ENCODE measurements at places on chromosomes 5 and 9.

DNA sequence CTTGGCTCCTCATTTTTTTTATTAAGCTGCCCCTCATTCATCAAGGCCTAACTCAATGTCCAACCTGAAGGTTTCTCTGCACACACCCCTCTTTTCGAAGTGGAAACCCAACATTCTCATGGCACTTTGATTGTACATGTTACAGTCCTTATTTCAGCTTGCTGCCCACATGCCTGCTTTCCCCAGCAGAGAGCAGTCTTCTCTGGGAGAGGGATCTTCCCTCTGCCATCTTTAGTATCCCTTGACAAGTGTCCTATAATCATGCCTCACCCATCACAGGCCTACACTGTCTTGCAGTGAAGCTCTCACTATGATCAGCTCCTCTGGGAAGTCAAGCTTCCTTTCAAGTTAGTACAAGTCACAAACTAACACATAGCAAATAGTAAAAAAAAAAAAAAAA, 175.1 kb downstream of the ACER2 start:
- no peak for DNase-seq
- H3K4me3 ChIP-seq = no peak overlapping the region
- no peaks in the 10 kb centered on the region for H3K27me3 ChIP-seq
- H3K27ac ChIP-seq = no peak overlapping the region

GRCh38 chr5:89036704-89037489, 153.9 kb upstream of the MEF2C start:
- no peaks in the 10 kb centered on the region for H3K4me1 ChIP-seq
- no peak for DNase-seq
- no peaks in the 10 kb centered on the region for H3K36me3 ChIP-seq
- no peak overlapping the region for H3K27ac ChIP-seq
- no peaks in the 10 kb centered on the region for H3K27me3 ChIP-seq
- no peak overlapping the region for H3K4me3 ChIP-seq

- H3K4me3 ChIP-seq = no peak overlapping the region
- no peaks in the 10 kb centered on the region for H3K27me3 ChIP-seq
- no peaks in the 10 kb centered on the region for H3K36me3 ChIP-seq
- no peak overlapping the region for H3K27ac ChIP-seq
- DNase-seq = no peak
These were observed 102.5 kb downstream of the TLE4 start for GRCh38 chr9:79674052-79674777.

- no peaks in the 10 kb centered on the region for H3K27me3 ChIP-seq
- H3K4me1 ChIP-seq = no peaks in the 10 kb centered on the region
- no peak overlapping the region for H3K4me3 ChIP-seq
- H3K27ac ChIP-seq = no peak overlapping the region
- DNase-seq = no peak
- no peaks in the 10 kb centered on the region for H3K36me3 ChIP-seq
These were observed 16.0 kb upstream of the RGS7BP start for GRCh38 chr5:64489857-64490256.

GRCh38 chr9:131754846-131755245, 15.0 kb upstream of the RAPGEF1 start:
- no peak overlapping the region for H3K4me3 ChIP-seq
- no peak overlapping the region for H3K27ac ChIP-seq
- no peaks in the 10 kb centered on the region for H3K36me3 ChIP-seq
- no peak for DNase-seq

DNA sequence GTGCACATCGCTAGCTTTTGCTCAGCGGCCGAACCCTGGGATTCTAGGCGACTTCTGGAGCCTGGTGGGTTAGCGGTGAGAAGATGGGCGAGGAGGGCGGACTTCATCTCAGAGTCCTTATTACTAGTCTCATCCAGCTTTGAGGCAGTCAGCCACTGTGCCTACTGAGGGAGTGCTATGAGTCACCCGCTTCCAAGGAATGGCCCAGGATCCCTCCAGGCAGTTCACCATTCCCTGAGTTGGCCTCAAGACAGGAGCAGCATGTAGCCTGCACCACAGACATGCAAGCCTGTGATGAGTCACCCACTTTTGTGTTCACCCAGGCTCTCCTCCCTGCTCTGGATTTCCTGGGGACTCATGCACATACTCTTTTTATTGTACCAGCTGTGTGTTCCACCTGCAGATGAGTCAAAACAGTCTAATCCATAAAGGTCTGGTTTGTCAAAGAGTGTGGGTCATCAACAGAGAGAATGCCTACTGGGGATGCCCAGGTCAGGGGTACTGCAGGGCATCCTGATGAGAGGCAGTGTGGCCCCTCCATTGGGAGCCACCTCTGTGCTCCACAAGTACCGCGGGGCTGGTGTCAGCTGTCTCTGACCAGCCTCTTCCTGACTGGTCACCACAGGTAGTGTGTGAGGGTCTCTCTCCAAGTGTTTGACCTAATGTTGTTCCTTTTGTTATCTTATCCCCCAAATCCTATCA, 20.2 kb downstream of the SLC22A5 start:
- H3K27ac ChIP-seq = no peak overlapping the region
- no peak overlapping the region for H3K4me3 ChIP-seq
- no peaks in the 10 kb centered on the region for H3K36me3 ChIP-seq
- H3K4me1 ChIP-seq = no peaks in the 10 kb centered on the region

DNA sequence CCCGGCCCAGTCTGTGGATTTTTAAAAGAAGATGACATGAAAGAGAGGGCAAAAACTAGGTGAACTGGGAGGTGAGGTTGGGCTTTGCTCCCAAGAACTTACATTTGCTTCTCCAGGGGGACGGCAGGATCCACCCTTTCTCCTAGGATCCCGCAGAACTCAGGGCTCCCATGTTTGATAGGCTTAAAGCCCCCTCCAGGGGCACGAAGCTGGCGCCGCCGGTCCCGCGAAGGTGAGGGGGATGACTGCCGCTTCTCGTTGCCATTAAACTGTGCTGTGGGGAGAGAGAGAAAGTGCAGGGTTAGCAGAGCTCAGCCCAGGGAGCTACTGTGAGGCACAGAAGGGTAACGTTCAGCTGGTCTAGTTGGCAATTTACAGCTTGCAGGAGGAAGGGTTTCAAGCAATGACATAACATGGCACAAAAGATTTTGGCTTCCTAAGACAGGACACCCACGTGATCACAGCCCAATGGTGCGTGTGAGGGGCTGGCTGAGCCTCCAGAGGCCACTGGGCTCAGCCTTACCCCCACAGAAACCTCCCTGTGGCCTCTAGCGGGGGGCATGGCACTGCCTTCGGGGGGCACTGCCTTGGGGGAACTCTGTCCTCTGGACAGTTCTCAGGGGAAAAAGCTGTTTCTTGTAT, 52.0 kb upstream of the SLC25A51 start:
- DNase-seq = no peak
- H3K4me3 ChIP-seq = no peak overlapping the region
- no peaks in the 10 kb centered on the region for H3K4me1 ChIP-seq
- H3K36me3 ChIP-seq = no peaks in the 10 kb centered on the region
- no peak overlapping the region for H3K27ac ChIP-seq

GRCh38 chr5:17317473-17317872, 100.0 kb downstream of the BASP1 start:
- no peak for DNase-seq
- no peaks in the 10 kb centered on the region for H3K4me1 ChIP-seq
- no peaks in the 10 kb centered on the region for H3K36me3 ChIP-seq
- H3K27me3 ChIP-seq = no peaks in the 10 kb centered on the region
- no peak overlapping the region for H3K4me3 ChIP-seq
- no peak overlapping the region for H3K27ac ChIP-seq

- H3K4me1 ChIP-seq = no peaks in the 10 kb centered on the region
- DNase-seq = no peak
- H3K36me3 ChIP-seq = no peaks in the 10 kb centered on the region
- H3K4me3 ChIP-seq = no peak overlapping the region
- H3K27ac ChIP-seq = no peak overlapping the region
These were observed 76.9 kb downstream of the LIX1 start for GRCh38 chr5:97065475-97065874.

DNA sequence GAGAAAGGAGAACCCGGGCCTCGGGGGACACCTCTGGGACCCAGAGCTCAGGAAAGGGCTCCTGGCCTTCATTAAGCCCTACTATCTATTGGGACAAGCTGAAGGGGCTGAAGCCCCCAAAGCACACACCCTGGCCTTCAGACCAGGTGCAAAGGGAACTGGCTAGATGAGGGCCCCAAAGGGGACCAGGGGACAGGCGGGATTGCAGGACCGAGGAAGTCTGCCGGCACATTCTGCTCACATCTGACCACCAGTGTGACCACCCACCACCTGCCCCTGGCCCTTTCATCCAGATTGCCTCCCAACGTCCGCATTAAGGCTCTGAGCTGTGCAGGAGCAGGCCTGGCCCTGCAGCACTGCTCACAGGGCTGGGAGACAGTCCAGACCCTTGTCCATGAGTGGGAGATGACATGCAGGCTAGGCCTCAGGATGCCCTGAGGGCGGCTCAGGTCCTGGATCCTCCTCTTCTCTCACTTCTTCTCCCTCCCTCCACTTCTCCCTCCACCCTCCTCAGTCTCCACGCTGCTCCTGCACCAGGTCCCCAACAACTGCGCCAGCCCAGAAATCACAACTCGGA, 19.2 kb downstream of the PSD2 start:
- no peaks in the 10 kb centered on the region for H3K27me3 ChIP-seq
- H3K36me3 ChIP-seq = no peaks in the 10 kb centered on the region
- DNase-seq = no peak

GRCh38 chr5:118902656-118903438, 85.5 kb downstream of the DTWD2 start:
- H3K36me3 ChIP-seq = no peaks in the 10 kb centered on the region
- DNase-seq = no peak
- H3K4me1 ChIP-seq = no peaks in the 10 kb centered on the region
- H3K27ac ChIP-seq = no peak overlapping the region
- H3K4me3 ChIP-seq = no peak overlapping the region
- no peaks in the 10 kb centered on the region for H3K27me3 ChIP-seq

DNA sequence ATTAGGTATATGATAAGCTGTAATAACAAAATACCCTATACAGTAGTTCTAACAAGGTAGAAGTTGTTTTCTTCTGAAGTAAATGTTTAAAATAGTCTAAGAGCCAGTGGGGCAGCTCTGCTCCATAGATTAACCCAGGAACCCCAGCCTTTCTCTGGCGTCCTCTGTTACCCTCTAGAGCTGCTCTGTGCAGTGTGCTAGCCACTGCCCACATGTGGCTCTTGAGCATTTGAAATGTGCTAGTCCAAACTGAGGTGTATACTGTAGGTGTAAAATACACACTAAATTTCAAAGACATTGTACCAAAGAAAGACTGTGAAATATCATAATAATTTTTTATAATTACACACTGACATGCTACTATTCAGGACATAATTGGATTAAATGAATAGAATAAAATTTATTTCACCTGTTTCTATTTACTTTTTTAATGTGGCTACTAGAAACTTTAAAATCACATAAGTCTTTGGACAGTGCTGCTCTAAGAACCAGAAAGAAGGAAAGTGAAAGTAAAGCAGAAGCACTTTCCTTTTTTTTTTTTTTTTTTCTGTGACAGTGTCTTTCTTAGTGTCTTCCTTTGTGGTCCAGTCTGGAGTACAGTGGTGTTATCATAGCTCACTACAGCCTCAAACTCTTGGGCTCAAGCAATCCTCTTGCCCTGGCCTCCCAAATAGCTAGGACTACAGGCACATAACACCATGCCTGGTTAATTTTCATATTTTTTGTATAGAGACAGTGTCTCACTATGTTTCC, 39.3 kb downstream of the RAI14 start:
- no peaks in the 10 kb centered on the region for H3K27me3 ChIP-seq
- no peak overlapping the region for H3K4me3 ChIP-seq
- no peaks in the 10 kb centered on the region for H3K36me3 ChIP-seq
- H3K27ac ChIP-seq = no peak overlapping the region
- no peak for DNase-seq
- H3K4me1 ChIP-seq = peaks cover 10% of the 10 kb centered on the region

DNA sequence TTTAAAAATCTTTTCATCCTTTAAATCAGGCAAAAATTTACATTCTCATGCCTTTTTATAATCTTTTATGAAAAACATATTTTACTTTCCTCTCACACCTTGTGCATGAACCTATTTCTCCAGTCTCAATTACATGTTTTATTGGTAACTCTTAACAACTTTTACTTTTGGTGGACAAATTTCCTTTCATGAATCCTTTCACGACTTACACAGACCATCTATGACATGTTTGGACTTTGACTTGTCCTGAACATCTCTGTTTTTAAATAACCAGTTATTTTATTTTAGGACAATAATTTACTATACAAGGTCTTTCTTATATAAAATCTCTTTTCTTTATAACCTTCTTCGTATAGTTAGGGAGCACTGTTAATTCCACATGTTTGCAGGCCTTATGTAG, 26.5 kb upstream of the MTMR12 start:
- H3K27me3 ChIP-seq = no peaks in the 10 kb centered on the region
- H3K4me1 ChIP-seq = no peaks in the 10 kb centered on the region
- H3K4me3 ChIP-seq = no peak overlapping the region
- no peaks in the 10 kb centered on the region for H3K36me3 ChIP-seq
- DNase-seq = peak; percentile 55
